Activated T-cell treated with anti-CD3 and anti-CD28 coated beads, Interleukin-2, amount 50 U/mL, for 72 hours (primary cell): ENCODE measurements at places on chromosomes 1 and 21.

DNA sequence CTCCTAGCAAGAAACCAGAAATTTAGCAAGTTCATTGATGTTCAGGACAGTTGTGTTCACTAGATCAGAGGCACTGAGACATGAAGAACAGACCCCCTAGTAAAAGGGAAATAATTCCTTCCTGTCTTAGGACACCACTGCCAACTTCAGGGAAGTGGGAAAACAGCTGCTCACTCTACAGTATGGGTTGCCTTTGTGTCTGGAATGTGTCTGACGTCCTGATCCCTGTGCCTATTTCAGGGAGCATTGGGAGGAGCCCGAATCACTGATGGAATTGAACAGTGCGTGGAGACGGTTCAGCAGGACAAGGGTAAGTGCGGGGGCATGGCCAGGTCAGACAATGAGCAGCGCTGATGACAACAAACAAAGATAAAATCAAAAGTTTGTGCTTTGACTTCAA lies 21.0 kb downstream of the S100A11 start:
- DNase-seq: no peak

- DNase-seq: no peak
Observed at GRCh38 chr1:222792744-222793143, 22.1 kb upstream of the DISP1 start.

- DNase-seq: peak; percentile 12
Observed at GRCh38 chr1:164660412-164660772, 101.4 kb downstream of the PBX1 start.

- no peak for DNase-seq
Observed at GRCh38 chr1:94050675-94051074, 70.3 kb downstream of the ABCA4 start.

DNA sequence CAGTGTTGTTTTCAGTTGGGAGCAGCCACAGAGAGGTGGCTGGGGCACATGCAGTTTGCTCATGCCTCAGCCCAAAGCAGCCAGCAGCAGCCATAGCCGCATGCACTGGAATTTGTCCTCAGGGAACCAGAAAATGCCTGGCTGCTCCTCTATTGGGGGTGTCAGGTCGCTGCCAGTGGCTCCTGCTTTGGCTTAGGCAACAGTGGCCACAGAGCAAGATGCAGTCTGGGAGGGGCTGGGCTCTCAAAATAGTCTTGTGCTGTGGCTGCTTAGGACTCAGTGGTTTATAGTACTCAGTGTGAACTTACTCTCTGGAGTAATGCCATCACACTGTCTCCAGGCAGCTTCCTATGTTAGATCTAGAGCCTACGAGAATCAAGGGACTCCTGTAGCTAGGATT lies 25.0 kb downstream of the CD55 start:
- no peak for DNase-seq

GRCh38 chr1:996851-997712 lies 2.8 kb downstream of the HES4 start:
- DNase-seq: no peak

- DNase-seq: no peak
Observed at GRCh38 chr1:171457412-171457811, 27.9 kb upstream of the PRRC2C start.

- no peak for DNase-seq
Observed at GRCh38 chr1:241412646-241413045, 55.6 kb upstream of the RGS7 start.

DNA sequence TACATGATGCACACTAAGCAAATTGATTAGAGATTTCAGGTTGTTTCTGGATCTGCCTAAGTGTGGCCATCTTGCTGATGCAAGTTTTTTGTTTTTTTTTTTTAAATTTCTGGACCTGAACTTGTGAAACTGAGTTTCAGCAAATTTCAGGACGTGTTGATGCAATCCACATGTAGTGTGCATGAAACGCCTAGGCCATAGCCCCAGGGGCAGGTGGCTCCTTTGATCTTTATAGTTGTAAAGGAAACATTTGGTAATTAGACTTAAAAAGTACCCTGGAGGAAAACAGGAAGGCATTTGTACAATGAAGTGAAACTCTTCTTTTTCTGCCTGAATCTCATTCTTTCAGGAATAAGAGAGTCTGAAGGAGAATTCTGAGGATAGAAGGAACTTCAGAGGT lies 162.2 kb upstream of the LHX8 start:
- no peak for DNase-seq

- no peak for DNase-seq
Observed at GRCh38 chr1:40664167-40664537, 1.3 kb downstream of the RIMS3 start.

DNA sequence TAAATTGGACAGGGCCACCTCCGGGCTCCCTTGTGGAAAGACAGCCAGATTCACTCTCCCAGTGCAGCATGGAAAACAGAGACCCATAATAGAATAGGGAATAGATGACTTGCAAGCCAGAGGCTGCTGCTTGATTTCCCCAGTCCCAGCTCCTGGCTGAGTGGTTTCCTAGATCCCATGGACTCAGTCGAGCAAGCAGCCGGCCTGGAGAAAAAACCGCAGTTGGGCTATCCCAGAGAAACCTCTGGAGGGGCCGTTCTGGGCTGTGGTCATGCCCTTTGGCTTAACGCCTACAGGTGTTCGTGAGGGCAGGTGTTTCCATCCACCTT lies 61.7 kb downstream of the ELK4 start:
- no peak for DNase-seq

GRCh38 chr1:225998560-225999226 lies 450 bp downstream of the SDE2 start:
- no peak for DNase-seq

- no peak for DNase-seq
Observed at GRCh38 chr1:15279576-15280230, 32.7 kb downstream of the FHAD1 start.

DNA sequence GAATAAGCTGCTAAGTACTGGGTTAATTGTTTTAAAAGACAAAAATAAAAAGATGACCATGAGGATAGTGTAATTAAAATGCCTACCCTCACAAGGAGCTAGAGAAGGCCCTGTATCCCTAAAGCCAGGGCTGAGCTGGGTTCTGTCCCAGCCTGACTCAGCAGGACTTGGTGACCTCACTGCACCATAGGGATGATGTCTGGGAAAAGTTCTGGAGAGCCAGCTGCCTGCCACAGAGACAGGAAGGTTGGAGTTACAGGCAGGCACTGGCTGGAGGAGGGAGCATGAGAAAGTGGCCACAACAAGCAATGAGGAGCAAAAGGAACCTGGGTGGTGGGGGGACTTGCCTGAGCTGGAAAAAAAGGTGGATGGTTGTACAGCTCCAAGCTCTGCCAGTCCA lies 5.7 kb upstream of the TNR start:
- DNase-seq: no peak

DNA sequence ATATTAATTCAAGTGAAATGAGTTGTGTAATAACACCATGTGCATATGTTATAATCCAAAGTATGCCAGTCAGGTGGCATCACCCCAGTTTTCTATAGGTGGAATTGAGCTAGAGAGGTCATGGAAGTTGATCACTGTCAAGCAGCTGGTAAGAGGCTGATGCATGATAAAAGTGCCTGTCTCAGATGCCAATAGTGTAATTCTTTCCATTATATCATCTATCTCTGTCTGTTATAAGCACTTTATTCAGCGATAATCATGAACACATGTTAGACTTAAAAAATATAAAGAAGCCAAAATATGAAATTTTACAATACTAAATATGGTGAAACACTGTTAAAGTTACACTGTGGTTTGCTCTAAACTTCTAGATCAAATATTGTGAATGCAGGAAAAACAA lies 156.6 kb downstream of the DNM3 start:
- no peak for DNase-seq

GRCh38 chr1:160726114-160726497 lies 12.9 kb upstream of the SLAMF7 start:
- no peak for DNase-seq

DNA sequence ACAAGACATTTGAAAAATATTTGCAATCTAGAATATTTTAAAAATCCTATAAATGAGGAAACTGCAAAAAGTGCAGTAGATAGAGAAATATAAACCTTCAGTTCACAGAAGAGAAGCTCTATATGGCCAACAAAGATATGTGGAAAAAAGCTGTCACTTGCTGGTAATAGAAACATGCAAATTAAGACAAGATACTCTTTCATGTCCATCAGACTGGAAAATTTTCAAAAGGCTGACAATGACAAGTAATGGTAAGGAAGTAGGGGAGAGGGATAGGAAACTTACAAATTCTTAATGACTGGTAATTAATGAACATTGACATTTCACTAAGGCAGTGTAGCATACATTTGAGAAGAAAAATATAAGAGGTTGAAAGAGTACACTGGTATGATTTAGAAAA lies 147.9 kb downstream of the MRPL39 start:
- DNase-seq: no peak

DNA sequence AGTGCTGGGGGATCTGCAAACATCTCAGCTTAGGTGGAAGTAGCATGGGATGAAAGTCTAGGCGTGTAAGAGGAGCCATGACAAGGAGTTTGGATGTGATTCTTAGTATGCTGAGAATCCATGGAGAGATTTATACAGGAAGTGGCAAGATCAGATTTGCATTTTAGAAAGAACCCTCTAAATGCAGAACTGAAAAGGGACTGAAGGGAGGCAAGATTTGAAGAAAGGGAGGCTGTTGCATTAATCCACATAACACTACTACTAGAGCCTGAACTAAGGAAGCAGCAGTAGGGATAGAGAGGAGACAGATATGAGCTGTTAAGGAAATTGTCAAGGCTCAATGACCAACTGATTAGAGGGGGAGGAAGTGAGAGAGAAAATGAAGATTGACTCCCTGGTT lies 9.8 kb downstream of the C1orf74 start:
- DNase-seq: no peak

DNA sequence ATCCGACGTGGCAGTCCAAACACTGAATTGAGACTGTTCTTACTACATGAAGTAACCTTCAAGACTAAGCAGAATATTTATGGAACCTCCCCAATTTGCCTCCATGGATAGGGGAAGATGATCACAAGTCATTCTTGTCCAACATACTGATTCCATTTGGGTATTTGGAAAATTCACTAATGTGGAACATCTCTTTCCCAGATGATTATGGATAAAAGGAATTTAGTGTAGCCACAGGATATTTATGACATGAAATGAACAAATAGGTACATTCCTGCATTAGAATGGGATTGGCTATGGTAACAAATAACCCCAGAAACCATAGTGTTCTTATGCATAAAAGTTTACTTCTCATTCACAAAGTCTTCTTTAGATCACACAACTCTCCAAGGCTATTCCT lies 40.2 kb upstream of the SGIP1 start:
- no peak for DNase-seq

DNA sequence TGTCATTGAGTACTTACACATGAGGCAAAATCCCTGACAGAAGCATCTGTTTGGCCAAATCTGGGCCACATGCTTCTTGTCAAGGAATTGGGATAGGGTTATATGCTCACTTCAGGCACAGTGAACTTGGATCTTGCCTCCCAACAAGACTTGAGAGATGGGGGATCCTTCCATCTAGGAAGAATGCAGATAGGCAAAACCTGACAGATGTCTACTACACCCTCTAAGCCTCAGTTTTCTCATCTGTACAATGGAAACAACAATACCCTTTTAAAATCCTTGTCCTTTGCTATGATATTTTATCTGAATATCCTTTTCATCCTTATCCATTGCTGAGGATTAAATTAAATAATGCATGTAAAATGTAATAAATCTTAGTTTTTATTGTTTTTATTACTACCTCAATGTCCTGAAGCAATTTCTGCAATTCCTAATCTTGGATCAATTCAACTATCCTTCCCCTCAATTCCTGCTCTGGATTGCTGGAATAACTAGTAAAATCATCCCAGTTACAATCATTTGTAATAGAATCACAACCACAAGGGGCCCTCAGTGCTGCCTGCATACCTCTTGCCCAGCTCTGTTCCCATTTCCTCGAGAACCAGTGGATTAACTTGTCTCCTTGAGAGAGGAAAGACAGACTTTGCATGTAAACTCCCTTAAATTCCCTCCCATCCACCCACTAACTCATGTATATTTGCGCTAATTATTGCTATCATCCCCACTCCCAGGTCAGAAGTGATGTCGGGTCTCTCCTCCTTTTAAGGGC lies 8.1 kb upstream of the XPR1 start:
- no peak for DNase-seq

DNA sequence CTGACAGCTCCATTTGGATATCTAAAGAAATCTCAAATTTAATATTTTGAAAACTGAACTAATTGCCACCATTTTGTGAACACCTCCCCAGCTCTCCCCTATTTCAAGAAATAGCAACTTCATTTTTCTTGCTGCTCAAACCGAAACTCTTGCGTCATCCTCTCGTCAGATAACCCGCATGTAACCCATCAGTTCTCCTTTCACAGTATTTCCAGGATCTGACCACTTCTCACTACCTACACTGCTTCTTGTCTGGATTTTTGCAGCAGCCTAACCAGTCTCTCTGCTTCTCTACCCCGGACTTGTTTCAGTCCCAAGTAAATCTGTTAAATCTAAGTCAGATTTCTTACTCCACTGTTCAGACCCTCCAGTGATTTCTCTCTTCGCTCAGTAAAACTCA lies 75.6 kb downstream of the MTR start:
- no peak for DNase-seq

DNA sequence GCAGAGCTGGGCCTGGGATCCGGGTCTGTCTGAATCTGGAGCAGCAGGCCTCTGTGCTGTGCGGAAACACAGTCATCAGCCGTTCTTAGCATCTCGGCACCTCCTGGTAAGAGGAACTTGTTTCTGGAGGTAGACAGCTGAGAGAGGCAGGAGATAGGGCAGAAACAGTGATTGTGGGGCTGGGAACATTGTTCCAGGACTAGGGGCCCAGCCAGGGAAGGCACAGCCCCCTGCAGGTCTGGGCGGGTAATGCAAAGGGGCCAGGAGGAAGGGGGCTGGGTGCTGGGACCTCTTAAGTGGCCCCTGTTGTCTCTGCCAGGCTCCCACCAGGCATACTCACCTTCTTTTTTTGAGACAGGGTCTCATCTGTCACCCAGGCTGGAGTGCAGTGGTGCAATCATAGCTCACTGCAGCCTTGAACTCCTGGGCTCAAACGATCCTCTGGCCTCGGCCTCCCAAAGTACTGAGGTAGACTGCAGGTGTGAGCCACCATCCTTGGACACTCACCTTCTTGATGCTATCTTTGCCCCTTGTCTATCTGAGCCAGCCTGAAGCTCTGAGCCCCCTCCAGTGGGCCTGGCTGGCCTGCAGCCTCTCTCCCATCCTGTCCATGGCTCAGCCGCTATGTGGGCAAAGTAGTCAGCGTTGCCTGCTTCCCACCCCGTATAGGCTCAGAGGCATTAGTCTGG lies 134.3 kb upstream of the ZBTB40 start:
- peak; percentile 12 for DNase-seq

DNA sequence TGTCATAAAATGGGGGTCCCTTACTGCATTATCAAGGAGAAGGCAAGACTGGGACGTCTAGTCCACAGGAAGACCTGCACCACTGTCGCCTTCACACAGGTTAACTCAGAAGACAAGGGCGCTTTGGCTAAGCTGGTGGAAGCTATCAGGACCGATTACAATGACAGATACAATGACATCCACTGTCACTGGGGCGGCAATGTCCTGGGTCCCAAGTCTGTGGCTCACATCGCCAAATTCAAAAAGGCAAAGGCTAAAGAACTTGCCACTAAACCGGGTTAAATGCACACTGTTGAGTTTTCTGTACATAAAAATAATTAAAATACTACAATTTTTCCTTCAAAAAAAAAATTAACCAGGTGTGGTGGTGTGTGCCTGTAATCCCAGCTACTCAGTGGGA lies 22.1 kb downstream of the RASSF5 start:
- DNase-seq: no peak
